ENCODE measurements at places on chromosomes 7 and 10.

DNA sequence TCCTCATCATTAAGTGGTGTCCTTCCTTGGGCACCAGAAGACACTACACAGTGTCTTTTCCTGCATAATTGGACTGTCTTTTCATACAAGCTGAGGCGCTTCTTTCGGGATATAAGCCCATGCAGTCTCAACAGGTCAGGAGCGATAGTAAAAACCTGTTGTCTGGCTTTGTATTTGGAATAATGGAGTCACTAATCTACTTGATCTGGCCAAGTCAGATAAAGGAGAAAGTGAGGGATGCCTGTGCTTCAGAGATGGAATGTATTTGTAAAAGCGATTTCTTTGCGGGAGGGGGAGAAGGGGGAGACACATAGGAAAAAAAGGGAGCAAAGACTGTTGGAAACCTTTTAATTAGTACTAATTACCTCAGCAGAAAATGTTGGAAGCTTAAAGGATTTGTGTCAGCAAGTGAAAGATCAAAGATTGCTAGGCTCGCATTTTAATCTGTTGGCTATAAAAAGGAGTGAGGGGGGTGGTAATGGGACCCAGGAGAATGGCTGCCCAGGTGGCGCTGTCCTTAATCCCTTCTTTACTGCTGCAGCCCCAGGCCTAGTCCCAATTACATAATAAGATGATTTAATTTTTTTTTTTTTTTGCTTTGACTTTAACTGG lies 581.4 kb downstream of the LRMDA start:
- DNase-seq: no peak

- no peak for DNase-seq
Observed at GRCh38 chr7:141562036-141562435, 10.8 kb downstream of the AGK start.

GRCh38 chr7:27200761-27201579 lies 1.1 kb upstream of the HOXA13 start:
- DNase-seq: no peak

- DNase-seq: no peak
Observed at GRCh38 chr7:52447581-52448180, 587.8 kb upstream of the POM121L12 start.

DNA sequence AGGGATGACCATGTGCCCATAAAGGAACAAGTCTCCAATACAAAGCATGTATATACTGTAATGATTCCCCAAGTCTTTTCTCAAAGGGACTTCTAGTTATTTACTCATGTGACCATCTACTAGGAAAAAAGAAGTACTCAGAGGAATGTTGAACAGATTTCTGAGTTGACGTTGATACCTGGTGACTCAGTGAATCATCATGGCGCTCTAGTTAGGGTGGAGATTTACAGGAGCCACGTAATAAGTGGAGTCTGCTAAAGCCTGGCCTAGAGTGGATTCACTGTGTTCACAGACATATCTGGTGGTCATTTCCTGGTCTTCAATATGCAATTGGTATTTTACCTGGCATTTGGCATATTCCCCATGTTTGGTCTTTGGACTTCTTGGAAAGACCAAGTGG lies 302.2 kb upstream of the CACNA2D1 start:
- DNase-seq: no peak

DNA sequence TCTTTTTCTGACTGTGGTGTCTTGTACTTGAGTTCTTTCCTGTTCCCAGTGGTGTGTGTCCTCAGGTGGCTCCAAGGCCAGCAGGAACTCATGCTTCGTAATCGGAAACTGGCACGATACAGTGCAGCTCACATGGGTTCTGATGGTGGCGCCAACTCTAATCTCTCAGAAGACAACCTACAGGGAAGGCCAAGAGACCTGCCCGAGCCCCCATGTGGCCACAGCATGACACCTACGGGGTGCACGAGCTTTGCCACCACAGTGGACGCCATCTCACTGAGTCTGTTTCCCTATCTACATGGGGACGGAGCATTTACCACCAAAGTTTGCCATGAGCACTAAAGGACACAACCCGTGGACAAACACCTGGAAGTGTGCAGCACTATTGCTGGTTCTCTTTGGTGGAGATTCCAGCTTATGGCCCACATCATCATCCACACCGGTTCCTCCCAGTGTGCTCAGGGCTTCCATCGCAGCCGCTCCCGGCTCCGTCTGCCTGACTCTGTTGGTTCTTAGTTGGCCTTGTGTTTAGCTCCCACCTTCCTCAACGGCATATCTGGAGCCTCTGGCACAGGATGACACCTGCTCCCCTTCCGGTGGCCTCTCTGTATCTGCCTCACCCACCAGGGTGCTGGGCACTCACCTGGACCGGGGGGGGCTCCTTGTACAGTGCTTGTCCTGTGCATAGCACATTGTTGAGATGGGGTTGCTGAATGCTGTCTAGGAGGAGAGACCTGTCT lies 586.6 kb upstream of the MKI67 start:
- no peak for DNase-seq
